Aorta (tissue), 5 donors: ENCODE measurements at places on chromosomes 2 and 18. TPM values are rescaled to one million over a fixed set of nuclear protein-coding genes. Genes with fewer than 3 reads are reported as not detected.

DNA sequence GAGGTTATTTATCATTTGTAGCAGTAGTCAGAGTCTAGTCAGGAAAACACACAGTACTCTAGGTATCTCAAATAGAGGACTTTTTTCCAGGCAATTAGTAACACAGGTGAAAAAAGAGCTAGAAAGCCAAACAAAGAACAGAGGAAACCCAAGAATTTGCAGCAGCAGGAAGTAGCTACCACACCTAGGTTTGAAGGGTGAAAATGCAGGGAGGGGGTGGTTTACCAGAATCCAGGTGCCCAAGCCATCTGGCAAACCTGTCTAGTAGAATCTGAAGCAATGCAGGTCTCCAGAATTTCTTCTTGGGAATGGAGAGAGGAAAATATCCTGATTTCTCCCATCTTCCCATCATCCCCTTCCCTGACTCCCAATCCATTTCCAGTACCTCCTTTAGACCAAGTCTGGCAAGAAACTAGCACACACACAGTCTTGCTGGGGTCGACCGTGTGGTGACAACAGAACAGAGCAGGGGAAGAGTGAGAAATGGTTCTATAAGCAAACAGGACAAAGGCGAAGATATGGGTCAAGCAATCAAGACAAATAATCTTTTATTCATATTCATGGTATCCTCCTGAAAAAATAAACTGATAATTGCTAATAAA, 231.9 kb upstream of the MMADHC start:
- no peak for DNase-seq

- peak; percentile 90 for DNase-seq
Observed at GRCh38 chr2:28665041-28665704, 86.5 kb upstream of the PPP1CB start.

DNA sequence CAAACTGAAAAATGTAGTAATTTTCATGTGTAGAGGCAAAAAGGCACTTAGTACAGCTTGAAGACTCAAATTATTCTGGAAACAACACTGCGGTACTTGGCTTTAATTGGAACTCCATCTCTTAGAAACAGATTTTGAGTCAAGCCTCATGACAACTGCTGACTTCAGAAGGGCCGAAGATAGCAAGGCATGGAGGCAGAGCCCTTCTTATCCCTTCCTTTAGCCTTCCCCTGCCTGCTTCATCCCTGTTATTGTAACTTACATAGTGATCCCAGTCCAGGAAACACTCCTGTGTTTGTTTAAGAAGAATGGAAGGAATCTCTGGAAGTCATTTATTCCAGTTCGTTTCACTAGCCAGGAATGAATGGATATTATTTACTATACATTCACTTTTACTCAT, 110.9 kb upstream of the FAM98A start:
- DNase-seq = no peak

GRCh38 chr2:66202586-66202985, 232.3 kb upstream of the MEIS1 start:
- no peak for DNase-seq

- DNase-seq = peak; percentile 55
Observed at GRCh38 chr2:164737612-164738081, 104.0 kb downstream of the COBLL1 start.

DNA sequence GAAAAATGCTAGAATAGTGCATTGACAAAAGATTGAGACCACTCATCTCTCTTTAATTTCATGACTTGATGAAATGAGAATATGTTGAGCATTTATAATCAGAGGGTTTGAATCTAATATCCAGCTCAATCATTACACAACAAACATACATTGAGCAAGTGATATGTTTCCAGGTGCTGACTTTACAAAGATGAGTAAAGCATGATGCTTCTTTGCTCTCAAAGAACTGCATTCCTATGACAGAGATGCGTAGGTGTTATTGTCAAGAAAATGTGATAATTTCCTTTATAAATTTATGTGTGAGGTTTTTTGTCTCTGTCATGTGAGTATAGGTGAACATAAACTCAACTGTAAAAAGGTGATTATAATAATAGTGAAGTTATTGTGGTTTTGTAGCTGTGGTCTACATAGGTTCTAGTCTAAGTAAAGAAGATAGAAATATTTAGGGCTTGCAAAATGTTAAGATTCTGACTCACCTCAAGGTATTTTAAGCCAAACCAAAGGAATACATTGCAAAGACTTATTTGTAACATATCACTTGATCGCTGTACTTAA, 389.8 kb downstream of the GALNT13 start:
- DNase-seq = no peak

DNA sequence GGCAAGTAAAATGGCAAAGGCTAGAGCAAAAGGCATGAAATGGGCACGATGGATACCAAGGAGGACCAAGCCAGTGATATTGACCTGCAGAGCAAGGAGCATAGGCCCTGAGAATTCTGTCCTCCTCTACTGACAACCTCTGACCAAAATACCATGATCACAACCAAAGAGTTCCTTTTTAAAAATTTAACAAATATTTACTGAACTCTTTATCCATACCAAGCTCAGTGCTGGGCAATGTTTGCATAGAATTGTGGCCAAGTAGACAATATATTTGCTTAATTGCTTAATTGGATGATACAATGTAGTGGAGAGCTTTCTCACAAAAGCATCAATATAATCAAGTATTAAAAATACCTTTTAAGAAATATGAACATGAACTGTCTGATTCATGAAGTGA, 265.7 kb downstream of the ICOS start:
- DNase-seq = no peak

DNA sequence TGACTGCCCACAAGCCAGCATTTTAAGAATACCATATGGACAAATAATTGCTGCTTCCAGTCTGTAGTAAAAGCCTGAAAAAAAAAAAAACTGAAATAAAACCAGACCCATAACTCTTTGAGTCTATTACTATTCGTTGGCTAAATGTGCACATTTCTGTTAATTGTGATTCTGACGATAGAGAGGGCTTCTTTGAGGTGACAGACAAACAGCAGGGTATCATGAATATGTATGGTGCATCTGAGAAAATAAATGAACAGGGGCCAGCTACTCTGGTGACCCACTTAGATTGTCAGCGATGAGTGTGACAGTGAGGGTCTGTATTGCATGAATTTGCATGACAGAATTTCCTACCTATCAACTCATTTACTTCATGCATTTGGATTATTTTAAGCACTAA, 427.8 kb upstream of the SOX11 start:
- no peak for DNase-seq

- DNase-seq = no peak
Observed at GRCh38 chr18:27922780-27923179, 254.2 kb downstream of the CDH2 start.

GRCh38 chr18:37409878-37410277, 155.7 kb downstream of the CELF4 start:
- DNase-seq = no peak

DNA sequence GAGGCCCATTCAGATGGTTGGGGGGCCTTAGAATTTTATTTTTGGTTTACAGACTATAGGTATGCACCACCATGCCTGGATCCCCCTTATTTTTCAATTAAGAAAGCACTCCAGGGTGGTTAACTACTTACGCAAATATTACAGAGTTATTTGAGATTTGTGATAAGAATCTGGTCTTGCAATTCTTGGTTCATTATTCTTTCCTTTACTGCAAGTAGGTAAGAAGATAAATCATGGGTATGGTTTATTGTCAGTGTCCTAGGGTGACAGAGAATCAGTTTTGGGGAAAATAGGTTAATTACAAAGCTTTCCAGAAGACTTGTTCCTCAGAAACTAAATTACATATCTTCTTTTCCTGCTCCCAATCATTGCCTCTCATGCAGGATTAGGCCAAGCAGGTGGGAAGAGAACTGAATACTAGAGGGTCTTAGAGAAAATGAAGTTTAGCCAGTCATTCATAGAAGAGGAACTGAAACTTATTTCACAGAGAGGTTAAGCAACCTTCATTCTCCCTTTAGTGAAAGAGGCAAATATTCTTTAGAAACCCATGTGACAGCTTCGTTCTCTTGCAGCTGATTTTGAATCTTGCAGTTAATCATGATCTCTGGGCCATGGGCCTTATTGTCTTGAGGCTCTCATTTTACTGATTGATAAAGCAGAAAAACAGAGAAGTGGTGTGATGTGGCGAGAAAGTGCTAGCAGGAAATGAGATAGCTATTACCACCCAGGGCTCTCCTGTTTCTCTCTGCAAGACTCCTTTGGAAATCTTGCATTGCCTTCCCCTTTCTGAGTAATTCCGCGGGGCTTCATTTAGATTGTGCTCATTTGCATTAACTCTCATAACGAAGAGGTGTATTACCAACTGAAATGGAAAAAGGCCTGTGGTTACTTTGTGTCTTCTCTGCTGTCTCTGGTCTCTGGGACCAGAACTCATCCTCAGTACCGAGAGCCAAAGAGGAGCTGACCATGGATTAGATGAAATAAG, 44.8 kb upstream of the ARHGAP25 start:
- DNase-seq = no peak

GRCh38 chr18:65415098-65415497, 335.7 kb upstream of the CDH7 start:
- no peak for DNase-seq

DNA sequence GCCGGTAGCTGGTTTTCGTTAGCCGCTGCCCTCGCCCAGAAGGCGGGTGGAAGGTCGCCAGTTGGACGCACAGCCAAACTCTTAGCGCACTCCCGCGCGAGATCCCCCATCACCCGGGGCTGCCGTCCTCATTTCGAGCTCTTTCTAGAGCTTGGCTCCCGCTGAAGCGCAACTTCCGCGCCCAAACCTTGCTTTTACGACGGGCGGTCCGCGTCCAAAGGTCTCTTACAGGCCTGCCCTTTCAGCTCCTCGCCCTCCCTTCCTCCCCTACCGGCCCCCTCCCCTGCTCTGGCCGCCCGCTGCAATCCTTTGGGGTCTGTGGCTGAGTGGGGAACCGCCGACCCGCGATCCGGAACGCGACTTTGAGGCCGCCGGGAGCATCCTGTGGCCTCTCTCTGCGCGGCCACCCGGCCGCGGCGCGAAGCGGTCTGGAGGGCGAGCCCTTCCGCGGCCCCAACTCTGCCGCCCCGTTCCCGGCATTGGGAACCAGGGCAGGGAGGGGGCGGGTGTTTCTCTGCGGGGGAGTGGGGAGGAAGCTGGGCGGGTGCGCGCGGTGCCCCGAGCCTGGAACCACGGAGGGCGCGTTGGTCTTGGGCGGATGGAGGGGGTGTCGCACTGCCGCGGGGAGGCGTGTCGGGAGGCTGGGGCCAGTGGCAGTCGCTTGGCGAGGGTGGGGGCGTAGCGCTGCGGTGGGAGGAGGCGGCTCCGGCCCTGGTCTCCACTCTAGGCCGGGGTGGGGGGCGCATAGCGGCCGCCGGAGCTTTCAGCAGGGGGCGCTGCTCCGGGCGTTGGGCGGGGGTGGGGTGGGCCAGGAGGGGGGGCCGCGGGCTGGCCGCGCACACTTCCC, at the start of gene GDF7:
Gene GDF7 (plus strand): TSS at position 841 of the 847 bp plus-strand sequence. CDS start 96 bp downstream, outside the sequence.
- peak; percentile 93 for DNase-seq

The GFPT1 gene
- 15.4 TPM for polyA plus RNA-seq

The ANKRD30B gene
- not detected for polyA plus RNA-seq

The ACTR1B gene
- 92.2 TPM for polyA plus RNA-seq

The FNDC4 gene
- 21.4 TPM for polyA plus RNA-seq

The KLHL14 gene
- polyA plus RNA-seq = not detected

The SPR gene
- 33.1 TPM for polyA plus RNA-seq

The C2orf68 gene
- polyA plus RNA-seq = 19.9 TPM

The TIMM21 gene
- 12.8 TPM for polyA plus RNA-seq

The ZC3H6 gene
- polyA plus RNA-seq = 3.5 TPM

The RAPGEF4 gene
- 0.46 TPM for polyA plus RNA-seq
